Breast epithelium (tissue), 4 donors: ENCODE measurements at places on chromosomes 4 and X. TPM values are rescaled to one million over a fixed set of nuclear protein-coding genes. Genes with fewer than 3 reads are reported as not detected.
A peak's percentile ranks its signal among the peaks of the same experiment; 100 is the strongest.

Gene IL13RA1
- 71.4 TPM for total RNA-seq

Gene FMR1NB
- total RNA-seq: not detected

Gene SH3BGRL
- 294 TPM for total RNA-seq

Gene WNK3
- total RNA-seq: 1.3 TPM

Gene LPAR4
- total RNA-seq: 0.32 TPM

Gene FAM9C
- not detected for total RNA-seq

Gene ITIH6
- total RNA-seq: 2.3 TPM

Gene ARHGEF38
- not detected for total RNA-seq

DNA sequence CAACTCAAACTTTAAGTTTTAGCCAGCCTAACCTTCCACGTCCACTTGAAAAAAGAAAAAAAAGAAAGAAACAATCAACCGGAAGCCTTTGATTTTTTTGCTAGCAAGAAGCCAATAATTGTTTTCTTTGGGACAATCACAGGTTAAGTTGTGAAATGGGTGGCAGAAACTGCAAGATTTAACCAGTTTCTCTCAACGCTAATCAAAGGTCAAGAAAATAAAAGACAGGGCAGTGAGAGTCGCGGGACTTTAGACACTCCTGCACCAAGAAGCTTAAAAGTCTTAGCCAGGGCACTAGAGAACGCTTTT, 1.0 kb downstream of the ACSL1 start:
- H3K27ac ChIP-seq: peak overlapping the region; percentile 86
- peaks cover 1% of the 10 kb centered on the region for H3K4me1 ChIP-seq
- peak overlapping the region; percentile 92 for H3K4me3 ChIP-seq

DNA sequence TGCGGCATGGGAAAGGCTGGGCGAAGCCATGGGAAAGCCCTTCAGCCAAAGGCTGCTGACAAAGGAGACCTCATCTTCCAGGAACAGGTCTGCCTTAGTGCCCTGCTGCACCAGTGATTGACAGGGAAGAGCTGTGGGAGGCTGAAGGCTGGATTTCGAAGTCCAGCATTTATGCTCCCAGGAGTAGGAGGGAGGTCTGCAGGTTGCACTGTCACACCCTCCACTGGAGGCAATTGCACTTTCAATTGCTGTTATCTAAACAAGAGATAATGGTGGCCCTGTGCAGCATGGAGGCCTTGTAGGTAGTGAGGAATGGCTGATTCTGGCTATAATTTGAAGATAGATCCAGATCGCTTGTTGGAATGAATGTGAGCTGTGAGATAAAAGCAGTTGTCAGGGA, 43.7 kb downstream of the FAM114A1 start:
- no peak overlapping the region for H3K27ac ChIP-seq
- no peaks in the 10 kb centered on the region for H3K4me1 ChIP-seq
- peaks cover 3% of the 10 kb centered on the region for H3K36me3 ChIP-seq
- DNase-seq: no peak

GRCh38 chr4:137711502-137711901, 179.2 kb upstream of the PCDH18 start:
- H3K36me3 ChIP-seq: no peaks in the 10 kb centered on the region
- no peaks in the 10 kb centered on the region for H3K4me1 ChIP-seq
- no peak overlapping the region for H3K27ac ChIP-seq
- H3K27me3 ChIP-seq: no peaks in the 10 kb centered on the region
- no peak overlapping the region for H3K4me3 ChIP-seq

DNA sequence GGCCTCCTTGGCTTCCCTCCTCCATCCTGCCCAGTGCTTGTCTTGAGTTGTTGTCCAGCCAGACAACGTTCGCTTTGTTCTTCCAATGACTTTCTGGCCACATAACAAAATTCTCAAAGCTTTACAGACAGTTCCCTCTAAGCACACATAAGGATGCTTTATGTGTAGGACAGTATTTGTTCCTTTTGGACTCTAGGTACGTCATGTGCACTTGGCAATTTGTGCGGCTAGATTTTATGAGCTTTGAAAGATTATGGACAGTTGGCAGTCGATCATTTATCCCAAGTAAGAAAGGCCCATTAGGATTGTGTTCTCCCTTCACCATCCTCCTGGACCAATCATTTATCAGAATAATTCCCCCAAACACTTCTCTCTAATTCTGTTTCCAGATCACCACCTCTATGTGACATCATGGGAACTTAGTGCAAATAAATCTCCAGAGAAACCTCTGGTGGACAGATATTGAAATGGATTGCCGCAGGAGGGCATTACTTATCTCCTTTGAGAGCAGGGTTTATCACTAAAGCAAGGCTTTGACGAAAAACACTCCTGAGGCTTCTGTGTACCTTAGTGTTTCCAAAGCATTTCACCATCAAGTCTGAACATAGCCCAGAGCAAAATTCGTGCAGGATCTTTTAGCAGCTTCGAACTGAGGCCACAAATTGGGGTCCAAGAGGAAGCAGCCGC, 77.4 kb upstream of the BMPR1B start:
- DNase-seq: no peak
- H3K27me3 ChIP-seq: no peaks in the 10 kb centered on the region
- H3K4me3 ChIP-seq: no peak overlapping the region
- H3K27ac ChIP-seq: no peak overlapping the region
- no peaks in the 10 kb centered on the region for H3K36me3 ChIP-seq

DNA sequence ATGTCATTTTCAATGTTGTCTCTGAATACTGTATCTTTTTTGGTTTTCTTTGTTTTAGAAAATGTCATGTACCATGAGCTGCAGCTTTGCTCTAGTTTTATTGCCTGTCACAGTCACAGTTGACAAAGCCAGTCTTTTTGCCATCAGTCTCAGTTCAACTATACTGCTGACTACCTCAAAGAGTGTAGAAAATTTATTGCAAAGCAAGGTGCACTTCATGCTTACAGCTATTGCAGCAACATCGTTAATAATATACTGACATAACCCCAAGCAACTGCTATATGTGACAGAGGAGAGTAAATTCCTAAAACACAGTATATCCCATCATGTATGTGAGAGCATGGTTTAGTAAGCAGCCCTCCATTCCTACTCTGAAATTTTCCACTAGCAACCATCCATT, 2022.3 kb downstream of the ARAP2 start:
- H3K4me1 ChIP-seq: no peaks in the 10 kb centered on the region
- no peak for DNase-seq
- H3K27ac ChIP-seq: no peak overlapping the region
- no peak overlapping the region for H3K4me3 ChIP-seq
- no peaks in the 10 kb centered on the region for H3K36me3 ChIP-seq
- no peaks in the 10 kb centered on the region for H3K27me3 ChIP-seq

DNA sequence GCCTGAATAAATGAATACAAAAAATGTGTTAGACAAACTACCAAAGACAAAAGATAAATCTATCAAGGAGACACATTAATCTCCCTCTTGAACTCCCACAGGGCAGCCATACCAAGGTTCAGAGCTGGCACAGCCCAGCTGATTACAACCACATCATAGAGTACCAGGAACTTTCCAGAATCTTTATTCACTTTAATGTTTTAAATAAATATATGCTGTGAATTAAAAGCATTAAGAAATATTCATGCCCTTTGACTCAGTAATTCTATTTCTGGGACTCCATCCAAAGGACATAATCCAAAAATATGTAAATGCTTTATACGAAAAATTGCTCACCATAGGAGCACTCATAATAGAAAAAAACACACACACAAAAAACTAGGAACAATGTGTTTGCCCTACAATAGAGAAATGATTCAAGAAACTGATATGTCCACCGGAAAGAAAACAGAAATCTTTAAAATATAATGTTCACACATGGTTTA, 126.0 kb downstream of the LDB2 start:
- H3K36me3 ChIP-seq: no peaks in the 10 kb centered on the region
- DNase-seq: no peak
- H3K4me1 ChIP-seq: no peaks in the 10 kb centered on the region
- no peaks in the 10 kb centered on the region for H3K27me3 ChIP-seq
- no peak overlapping the region for H3K4me3 ChIP-seq
- no peak overlapping the region for H3K27ac ChIP-seq

GRCh38 chr4:106478152-106478551, 109.6 kb upstream of the GIMD1 start:
- H3K27ac ChIP-seq: no peak overlapping the region
- H3K4me1 ChIP-seq: no peaks in the 10 kb centered on the region
- H3K27me3 ChIP-seq: no peaks in the 10 kb centered on the region
- no peak for DNase-seq
- H3K4me3 ChIP-seq: no peak overlapping the region

DNA sequence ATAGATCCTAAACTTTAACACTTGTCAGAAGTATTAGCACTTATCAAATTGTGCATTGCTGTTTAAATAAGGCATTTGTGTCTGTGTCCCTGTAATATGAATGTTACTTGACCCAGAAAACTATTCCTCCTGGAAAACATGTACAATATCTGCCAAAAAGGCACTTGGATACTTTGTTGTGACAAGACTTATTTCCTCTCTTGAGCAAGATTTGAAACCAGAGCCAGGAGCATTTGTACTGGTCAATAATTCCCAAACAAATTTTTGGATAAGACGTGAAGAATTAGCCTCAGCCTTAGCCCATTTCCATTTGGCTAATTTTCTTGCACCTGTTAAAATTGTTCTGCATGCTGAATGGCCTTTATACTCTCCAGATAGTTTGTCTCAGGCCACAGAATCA, 176.3 kb upstream of the GK2 start:
- no peak overlapping the region for H3K27ac ChIP-seq
- no peaks in the 10 kb centered on the region for H3K27me3 ChIP-seq
- no peaks in the 10 kb centered on the region for H3K36me3 ChIP-seq
- no peak for DNase-seq
- no peaks in the 10 kb centered on the region for H3K4me1 ChIP-seq
- no peak overlapping the region for H3K4me3 ChIP-seq

DNA sequence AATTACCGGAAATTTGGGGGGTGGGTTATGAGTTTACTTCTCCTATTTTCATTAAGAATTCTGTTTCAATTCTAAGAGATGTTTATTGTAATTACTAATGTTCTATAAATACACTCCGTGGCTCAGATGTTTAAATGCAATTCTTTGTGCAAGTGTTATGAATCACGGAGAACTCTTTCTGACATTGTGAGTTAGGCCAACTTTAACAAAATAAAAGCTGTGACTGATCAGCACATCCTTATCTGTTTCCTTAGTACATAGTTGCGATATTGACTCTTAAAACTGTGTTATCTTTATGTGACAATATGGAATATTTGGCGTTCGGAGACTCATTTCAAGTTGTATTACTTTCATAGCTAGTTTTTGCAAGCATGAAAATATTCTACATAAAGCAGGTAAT, 902 bp downstream of the KLHL4 start:
- H3K4me3 ChIP-seq: peak overlapping the region; percentile 31
- no peaks in the 10 kb centered on the region for H3K36me3 ChIP-seq
- no peaks in the 10 kb centered on the region for H3K4me1 ChIP-seq
- H3K27ac ChIP-seq: no peak overlapping the region
- DNase-seq: no peak

DNA sequence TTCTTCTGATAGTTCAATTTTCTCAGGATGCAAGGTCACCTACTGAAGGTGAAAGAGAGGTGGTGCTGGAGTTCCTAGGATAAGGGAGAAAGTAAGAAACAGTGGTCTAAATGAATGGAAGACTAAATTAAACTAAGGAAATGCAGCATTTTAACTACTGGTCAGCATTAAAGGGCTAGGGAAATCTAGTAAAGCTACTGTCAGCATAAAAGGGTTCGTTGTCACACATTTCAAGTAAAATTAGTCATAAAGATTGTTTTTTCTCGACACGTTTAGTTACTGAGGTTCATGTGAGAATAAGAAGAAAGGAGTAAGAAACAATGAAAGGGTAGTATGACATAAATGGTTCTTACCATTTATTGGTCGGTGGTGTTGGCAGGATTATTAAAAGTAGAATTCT, 40.0 kb upstream of the COX18 start:
- no peak overlapping the region for H3K27ac ChIP-seq
- H3K36me3 ChIP-seq: no peaks in the 10 kb centered on the region
- DNase-seq: no peak
- H3K4me3 ChIP-seq: no peak overlapping the region
- no peaks in the 10 kb centered on the region for H3K27me3 ChIP-seq

DNA sequence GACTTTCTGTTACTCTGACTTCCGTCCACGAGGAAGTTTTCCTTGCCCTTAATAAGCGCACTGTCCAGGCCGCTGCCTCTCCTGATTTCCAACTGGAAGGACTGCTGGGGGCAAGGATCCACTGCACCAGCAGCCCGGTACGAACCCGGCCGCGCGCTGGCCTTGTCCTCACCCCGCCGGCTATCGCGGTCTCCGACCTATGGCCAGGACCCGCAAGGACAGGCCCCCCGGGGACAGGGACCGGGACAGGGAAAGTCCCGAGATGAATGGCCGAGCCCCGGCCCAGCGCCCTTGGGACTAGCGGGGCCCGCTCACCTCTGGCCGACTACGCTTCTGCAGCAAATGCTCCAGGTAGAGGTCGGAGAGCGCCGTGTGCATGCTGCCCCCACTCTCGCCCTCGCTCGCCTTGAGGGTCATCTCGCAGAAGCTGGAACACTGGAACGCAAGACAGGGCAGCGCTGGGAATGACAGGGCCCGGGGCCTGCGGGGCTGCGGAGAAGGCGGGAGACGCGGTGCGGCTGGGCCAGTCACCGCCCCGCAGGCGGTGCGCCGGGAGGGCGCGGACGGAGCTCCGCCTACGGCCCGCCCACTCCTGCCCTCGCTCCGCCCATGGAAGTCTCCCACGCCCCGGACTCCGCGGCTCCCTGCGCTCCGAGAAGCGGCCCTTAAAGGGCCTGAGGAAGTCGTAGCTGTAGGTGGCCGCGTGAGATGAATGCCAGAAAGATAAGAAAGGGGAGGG, at the start of gene MPP1:
Gene MPP1 (minus strand): TSS at position 529 of the 739 bp plus-strand sequence. CDS start 112 bp downstream, at position 417.
- H3K27me3 ChIP-seq: peaks cover 4% of the 10 kb centered on the region
- H3K27ac ChIP-seq: peak within 1 kb of the TSS; percentile 26

GRCh38 chr4:7584098-7584497, 149.4 kb upstream of the PSAPL1 start:
- no peaks in the 10 kb centered on the region for H3K4me1 ChIP-seq
- H3K27me3 ChIP-seq: no peaks in the 10 kb centered on the region
- no peak overlapping the region for H3K4me3 ChIP-seq
- H3K36me3 ChIP-seq: no peaks in the 10 kb centered on the region
- no peak overlapping the region for H3K27ac ChIP-seq
- DNase-seq: no peak
